Activated CD8-positive, alpha-beta T cell treated with anti-CD3 and anti-CD28 coated beads for 36 hours (primary cell): ENCODE measurements at places on chromosomes 3 and 15. TPM values are rescaled to one million over a fixed set of nuclear protein-coding genes. Genes with fewer than 3 reads are reported as not detected.

SPTBN5 gene
- total RNA-seq: 0.11 TPM

HDC gene
- not detected for total RNA-seq

MCF2L2 gene
- 3.7 TPM for total RNA-seq

IGSF11 gene
- total RNA-seq: not detected

GPR149 gene
- not detected for total RNA-seq

ZNF445 gene
- 18.4 TPM for total RNA-seq

ERC2 gene
- 0.18 TPM for total RNA-seq

RETNLB gene
- total RNA-seq: not detected

SLC24A5 gene
- total RNA-seq: not detected

GATM gene
- 5.6 TPM for total RNA-seq

CHST13 gene
- total RNA-seq: not detected

CASR gene
- not detected for total RNA-seq

DUOXA2 gene
- total RNA-seq: not detected

DNA sequence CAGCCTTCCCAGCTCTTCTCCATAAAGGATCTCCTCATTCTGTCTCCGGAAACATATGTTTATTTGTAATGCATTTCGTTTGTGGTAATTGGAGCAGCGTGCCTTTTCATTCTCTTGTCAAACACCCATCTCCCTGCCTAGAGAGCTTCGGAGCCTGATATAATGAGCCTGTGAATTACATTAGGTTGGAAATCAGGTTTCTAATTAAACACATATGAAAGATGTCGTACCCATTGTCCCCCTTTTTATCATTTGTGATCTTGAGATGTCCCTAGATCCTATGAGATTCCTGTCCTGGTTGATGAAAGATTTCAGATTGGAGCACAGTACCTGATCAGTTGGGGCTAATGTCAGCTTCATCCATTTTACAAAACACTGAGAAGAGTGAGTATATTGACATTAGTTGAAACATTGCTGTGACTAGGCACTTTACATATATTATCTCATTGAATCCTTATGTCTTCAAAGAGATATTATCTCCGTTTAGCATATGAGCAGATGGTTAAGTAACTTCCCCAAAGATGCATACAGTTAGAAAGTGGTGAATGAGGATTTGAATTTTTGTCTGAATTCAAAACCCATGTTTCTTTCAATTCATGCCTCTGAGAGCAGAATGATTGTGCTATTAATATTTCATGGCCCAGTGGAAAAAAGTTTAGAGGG lies 23.1 kb downstream of the SYN2 start:
- DNase-seq: no peak

DNA sequence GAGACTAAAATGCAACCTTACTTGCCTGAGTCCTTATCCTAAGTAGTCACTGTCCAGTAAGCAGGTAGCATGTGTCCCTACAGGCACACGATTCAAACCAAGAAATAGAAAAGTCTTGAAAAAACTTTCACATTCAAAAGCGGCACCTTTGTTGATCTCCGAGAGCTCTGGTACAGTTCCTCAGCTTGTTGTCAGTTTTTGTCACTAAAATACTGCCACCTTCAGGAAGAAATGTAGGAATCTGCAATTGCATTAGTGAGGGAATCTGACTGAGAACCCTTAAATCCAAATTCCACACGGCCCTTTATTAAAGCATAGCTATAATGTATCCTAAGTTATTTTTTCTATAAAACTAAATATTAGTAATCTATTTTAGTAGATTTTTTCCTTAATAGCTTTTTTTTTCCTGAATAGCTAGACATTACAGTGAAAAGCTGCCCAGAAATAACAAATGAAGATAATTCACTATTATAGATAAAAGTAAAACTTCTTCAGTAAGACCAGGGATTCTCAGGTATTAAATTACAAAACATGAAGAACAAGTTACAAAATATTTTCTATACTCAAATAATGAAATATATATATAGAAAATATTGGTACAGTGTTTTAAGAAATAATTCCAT lies 44.0 kb downstream of the CCDC54 start:
- DNase-seq: peak; percentile 15

GRCh38 chr15:62588938-62589670 lies 424.0 kb upstream of the C2CD4B start:
- no peak for DNase-seq

DNA sequence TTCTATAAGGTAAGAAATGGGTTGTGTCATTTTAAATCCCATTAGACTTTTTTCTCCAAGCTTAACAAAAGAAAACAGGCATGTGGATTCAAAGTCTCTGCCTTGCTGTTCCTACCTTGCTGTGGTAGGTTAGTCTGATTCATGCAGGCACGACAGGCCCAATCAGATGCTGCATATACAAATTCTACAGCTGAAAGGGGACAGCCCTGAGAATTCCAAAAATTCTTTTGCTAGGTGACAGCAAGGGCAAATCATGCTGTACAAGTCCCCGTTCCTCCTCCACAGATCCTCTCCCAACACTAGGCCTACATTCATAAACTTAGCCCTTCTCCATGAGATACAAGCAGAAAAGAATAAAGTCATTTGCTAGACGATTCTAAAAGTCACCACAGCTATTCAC lies 161.2 kb upstream of the THBS1 start:
- DNase-seq: no peak

- DNase-seq: no peak
Observed at GRCh38 chr3:21839592-21839991, 88.6 kb upstream of the ZNF385D start.

- DNase-seq: no peak
Observed at GRCh38 chr3:127651516-127652172, 21.1 kb upstream of the ABTB1 start.

DNA sequence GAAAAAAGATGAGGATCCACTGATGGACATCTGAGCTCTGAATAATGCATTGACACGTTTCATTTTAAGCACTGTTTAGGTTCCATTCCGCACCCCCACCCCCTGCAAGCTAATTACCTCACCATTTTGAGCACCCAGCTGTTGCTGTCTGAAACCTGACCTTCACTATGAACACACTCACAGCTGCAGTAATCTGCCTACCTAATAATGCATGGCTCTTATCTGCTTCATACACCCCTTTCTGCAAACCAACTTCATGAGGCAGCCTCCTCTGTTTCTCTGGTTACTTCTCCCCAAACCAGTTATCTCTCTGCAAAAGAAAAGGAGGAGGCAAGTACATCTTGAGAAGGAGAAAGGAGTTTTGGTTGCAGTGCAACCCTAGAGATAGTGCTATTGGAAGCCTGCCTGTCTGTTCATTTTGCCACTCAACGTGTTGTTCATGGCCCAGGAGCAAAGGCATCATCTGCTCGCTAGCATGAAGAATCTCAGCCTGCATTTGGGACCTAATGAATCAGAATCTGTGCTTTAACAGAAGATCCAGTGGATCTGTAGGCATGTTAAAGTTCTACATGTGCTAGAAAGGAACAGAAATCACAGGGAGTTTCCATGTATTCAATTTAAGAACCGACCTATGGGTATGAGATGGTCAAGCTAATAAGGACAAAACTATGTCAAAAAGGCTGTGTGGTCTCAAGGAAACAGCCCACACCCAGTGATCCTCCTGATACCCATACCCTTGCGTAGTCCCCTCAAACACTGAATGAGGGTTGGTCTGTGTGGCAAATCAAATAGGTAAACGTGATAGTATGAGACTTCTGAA lies 87.2 kb downstream of the MB21D2 start:
- no peak for DNase-seq

DNA sequence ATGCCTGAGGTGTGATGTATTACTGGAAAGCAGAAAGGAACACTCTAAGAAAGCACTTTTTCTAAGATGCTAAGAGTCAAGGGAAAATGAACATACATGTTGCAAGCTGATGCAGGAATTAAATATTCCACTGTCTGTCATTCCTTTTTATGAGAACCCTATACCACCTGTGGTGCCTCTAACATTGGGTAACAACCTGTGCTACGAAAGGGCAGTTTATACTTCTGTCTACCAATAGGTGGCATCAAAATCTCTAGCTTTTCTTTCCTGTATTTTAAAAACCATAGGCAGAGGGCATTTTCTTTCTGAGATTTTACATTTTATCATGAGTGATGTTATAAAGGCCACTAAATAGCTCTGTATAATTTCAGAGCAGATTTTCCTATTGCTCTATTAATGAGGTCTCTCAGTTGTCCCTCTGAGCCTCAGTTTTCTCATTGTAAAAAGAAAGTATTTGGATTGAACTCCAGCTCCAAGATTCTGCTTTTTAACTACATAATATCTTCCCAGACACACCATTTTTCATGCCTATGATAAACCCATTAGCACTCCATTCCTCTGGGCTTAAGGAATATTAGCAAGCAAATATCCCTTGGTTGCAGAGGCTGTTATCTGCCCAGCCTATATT lies 3.5 kb upstream of the CPNE4 start:
- DNase-seq: no peak

- DNase-seq: peak; percentile 25
Observed at GRCh38 chr15:55741833-55742497, 987 bp downstream of the PRTG start.

DNA sequence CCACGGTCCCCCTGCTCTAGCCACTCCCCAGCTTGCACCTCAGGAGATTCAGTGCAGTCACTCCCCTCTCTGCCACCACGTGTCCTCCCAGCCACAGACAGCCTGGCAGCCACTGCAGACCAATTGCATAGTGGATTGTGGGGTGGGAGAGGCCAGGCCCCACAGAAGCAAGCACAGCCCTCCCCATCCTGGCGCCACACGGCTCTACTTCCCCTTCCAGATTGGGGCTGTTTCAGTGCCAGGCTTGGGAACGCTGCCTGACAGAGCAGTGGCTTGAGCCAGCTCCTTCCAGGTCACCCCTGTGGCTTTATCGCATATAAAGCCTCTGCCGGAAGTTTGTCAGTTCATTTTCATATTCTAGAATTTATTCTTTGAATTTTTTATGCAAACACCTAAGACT lies 90.7 kb downstream of the TMEM266 start:
- DNase-seq: peak; percentile 18

- no peak for DNase-seq
Observed at GRCh38 chr3:119481079-119481478, 12.3 kb downstream of the POGLUT1 start.

- DNase-seq: no peak
Observed at GRCh38 chr3:46958467-46959160, 17.9 kb downstream of the CCDC12 start.

DNA sequence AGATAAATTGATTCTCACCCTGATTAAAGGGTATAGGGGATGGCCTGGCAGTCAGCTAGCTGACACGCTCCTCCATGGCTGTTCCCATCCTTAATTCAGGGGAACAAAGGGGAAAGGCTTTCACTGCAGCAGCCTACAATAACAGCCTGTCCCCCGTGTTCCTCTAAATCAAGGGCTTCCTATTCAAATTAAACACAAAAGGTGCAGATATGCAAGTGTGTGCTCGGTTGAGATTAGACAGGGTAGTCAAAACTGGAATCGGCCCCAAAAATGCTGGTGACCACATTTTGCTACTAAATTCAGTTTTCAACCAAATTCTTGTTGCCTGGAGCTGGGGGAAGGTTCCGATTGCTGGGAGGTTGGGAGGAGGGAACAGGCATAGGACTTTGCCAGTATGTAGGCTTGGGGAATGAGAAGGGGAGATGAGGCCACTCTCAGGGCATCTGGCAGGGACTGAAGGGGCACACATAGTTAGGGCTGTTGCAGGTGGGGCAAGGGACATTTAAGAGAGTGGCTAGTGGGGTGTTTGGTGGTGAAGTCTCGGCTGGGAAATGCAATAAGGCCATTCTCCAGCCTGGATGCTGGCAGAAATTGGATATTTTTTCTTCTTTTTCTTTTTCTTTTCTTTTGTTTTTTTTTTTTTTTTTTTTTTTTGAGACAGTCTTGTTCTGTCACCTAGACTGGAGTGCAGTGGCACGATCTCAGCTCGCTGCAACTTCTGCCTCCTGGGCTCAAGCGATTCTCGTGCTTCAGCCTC lies 32.9 kb upstream of the CTSH start:
- DNase-seq: no peak

GRCh38 chr15:69375151-69375790 lies 38.9 kb upstream of the KIF23 start:
- DNase-seq: no peak

DNA sequence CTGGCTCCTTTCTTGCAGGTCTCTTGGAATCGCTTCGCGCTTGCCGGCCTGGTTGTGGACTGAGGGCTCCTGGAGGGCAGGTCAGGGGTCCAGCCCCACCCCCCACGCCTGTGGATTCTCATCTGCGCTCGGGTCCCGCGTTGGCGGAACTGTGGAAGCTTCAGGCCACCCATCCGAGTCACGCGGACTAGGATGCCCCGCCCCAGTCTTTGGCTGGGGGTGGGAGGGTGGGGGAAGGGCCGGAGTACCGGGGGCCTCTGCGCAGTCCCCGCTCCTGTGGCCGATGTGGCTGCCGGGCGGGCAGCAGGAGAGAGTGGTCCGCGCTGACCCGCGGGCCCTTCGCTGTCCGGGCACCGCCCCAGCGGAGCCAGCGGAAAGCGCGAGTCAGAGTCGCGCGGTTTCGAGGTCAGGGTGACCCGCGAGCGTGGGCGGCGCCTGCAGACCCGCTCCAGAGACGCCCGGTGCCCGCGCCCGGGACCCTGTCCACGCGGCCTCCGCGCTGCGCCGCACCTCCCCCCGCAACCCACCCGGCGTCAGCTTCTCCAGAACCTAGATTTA lies 114.2 kb downstream of the KLF13 start:
- peak; percentile 61 for DNase-seq

DNA sequence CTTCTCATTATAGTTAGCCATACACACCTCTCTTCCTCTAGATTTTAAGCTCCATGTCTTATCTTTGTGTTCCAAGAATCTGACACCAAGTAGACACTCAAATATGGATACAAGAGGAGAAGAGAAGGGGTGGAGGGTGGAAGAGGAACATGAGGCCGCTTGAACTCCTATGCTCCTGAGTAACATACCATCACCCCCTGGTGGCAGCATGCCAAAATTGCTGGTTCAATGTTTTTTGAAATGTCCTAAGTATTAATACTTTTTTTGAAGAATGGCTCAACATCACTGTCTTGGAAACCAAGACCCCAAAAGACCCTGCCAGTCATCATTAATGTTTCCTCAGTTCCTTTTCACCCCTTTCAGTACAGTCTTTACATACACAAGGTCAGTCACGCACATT lies 71.8 kb upstream of the HACD2 start:
- peak; percentile 20 for DNase-seq

DNA sequence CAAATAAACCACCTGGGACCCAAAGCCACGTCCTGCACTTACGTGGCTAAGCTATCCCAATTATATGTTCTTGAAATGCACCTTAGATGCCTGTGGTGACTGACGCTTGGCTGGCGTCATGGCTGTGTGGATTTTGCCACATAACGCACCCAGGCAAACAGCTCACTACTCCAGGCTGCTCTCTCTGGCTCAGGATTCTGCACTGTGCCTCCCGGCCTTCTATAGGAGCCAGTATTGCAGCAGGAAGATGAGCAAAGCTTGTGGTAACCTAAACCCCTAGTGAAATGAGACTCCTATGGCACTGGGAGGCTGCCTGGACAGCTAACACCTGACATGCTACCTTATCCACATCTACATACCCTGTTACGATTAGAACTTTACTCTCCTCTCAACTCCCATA lies 179.3 kb downstream of the THRB start:
- no peak for DNase-seq

GRCh38 chr15:74316141-74316540 lies 51.3 kb downstream of the CYP11A1 start:
- DNase-seq: no peak

GRCh38 chr3:116951610-116952009 lies 242.0 kb downstream of the TUSC7 start:
- no peak for DNase-seq
